ENCODE measurements at places on chromosomes 11 and 22. TPM values are rescaled to one million over a fixed set of nuclear protein-coding genes. Genes with fewer than 3 reads are reported as not detected.

- no peak overlapping the region for H3K4me3 ChIP-seq
- no peak overlapping the region for H3K27ac ChIP-seq
- no peaks in the 10 kb centered on the region for H3K27me3 ChIP-seq
- no peak for DNase-seq
- H3K4me1 ChIP-seq, result peaks cover 25% of the 10 kb centered on the region
- peaks cover 5% of the 10 kb centered on the region for H3K36me3 ChIP-seq
Measured at GRCh38 chr11:9396310-9396709, 11.9 kb downstream of the IPO7 start.

GRCh38 chr22:46122980-46123693 lies 27.2 kb upstream of the PPARA start:
- H3K27ac ChIP-seq, result no peak overlapping the region
- no peak overlapping the region for H3K4me3 ChIP-seq
- DNase-seq, result no peak
- no peaks in the 10 kb centered on the region for H3K4me1 ChIP-seq
- no peaks in the 10 kb centered on the region for H3K27me3 ChIP-seq

GRCh38 chr11:122089111-122089510 lies 26.9 kb downstream of the BLID start:
- no peak overlapping the region for H3K27ac ChIP-seq
- DNase-seq, result no peak
- H3K27me3 ChIP-seq, result no peaks in the 10 kb centered on the region

- H3K36me3 ChIP-seq, result peaks cover 19% of the 10 kb centered on the region
- no peak overlapping the region for H3K27ac ChIP-seq
- H3K4me3 ChIP-seq, result no peak overlapping the region
- no peak for DNase-seq
Measured at GRCh38 chr22:33720166-33720878, 200.0 kb downstream of the LARGE1 start.

RHOD gene
- total RNA-seq, result 2.1 TPM

DNA sequence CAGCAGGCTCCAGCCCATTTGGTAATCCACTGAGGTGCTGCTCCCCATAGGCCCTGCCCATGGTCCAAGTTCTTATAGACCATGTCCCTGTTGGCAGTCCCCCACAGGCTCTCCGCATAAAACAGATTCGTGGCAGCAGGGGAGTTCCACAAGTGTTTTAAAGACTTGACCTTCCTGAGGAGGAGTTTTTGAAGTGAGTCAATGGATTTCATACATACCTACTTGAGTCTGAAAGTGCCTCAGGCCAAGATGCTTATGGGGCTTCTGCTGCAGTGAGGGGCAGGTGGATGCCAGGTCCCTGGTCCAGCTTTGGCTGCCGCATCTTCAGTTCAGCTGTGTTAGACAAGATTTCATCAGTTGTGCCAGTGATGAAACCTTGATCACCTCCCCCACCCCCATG lies 43.3 kb downstream of the CABIN1 start:
- H3K27ac ChIP-seq, result no peak overlapping the region

MTMR3 gene
- 35.3 TPM for total RNA-seq

GRCh38 chr11:2480874-2481220 lies 36.0 kb downstream of the KCNQ1 start:
- no peak overlapping the region for H3K4me3 ChIP-seq
- H3K36me3 ChIP-seq, result peaks cover 9% of the 10 kb centered on the region
- H3K4me1 ChIP-seq, result no peaks in the 10 kb centered on the region
- no peak overlapping the region for H3K27ac ChIP-seq

- no peaks in the 10 kb centered on the region for H3K27me3 ChIP-seq
- H3K4me3 ChIP-seq, result no peak overlapping the region
- no peaks in the 10 kb centered on the region for H3K36me3 ChIP-seq
- DNase-seq, result no peak
- no peak overlapping the region for H3K27ac ChIP-seq
Measured at GRCh38 chr11:109619498-109619897, 197.5 kb downstream of the C11orf87 start.

Data from neural crest cell (in vitro differentiated cells).